Colonic mucosa (tissue), 4 donors: ENCODE measurements at places on chromosomes 1 and 21. TPM values are rescaled to one million over a fixed set of nuclear protein-coding genes. Genes with fewer than 3 reads are reported as not detected.

The CLCA4 gene
- 426 TPM for total RNA-seq

The LORICRIN gene
- not detected for total RNA-seq

DNA sequence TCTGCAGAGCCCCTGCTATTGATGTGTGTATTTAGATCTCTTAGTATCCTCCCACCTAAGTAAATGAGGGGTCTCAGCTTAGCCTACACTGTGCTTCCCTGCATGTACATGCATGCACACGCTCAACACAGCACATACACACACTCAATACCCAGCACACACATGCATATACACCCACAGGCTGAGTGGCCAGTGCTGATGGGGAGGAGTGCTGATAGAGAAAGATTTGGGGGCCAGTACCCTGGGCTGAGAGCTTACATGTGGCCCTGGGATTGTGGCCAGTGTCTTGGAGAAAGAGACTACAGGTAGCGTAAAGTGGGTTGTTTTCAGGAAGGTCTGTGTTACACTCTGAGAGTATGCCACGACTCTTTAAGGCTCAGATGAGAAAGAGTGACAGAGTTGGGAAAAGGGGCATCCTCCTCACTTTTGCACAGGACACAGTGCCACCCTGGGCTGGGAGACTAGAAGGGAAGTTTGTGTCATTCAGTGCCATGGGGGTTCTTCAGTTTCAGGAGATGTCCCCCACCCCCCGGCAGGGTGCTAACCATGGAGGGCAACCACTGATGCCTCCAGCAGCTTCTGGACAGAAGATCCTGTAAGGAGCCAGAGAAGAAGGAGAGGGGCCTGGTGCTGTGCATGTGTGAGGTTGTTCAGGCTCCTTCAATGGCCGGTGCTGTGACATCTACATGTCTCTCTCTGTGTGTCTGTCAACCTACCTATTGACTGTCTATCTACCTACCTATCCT lies 166.8 kb downstream of the RHOU start:
- no peak for DNase-seq

DNA sequence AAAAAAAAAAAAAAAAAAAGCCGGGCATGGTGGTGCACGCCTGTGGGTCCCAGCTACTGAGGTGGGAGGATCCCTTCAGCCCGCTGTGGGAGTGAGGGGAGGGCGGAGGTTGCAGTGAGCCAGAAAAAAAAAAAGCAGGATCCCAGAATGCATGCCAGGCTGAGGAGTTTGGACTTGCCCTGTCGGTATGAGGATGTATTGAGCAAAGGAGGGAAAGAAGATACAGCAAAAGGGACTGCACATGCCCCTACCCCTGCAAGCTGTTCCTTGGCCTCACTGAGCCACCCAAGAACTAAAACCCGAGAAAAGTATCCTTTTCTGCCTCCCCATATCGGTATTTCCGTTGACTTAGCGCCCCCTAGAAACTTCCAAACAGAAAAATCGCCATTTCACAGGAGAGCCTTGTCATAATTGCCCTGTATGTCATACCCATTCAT lies 1.3 kb upstream of the GPATCH4 start:
- peak; percentile 31 for DNase-seq

DNA sequence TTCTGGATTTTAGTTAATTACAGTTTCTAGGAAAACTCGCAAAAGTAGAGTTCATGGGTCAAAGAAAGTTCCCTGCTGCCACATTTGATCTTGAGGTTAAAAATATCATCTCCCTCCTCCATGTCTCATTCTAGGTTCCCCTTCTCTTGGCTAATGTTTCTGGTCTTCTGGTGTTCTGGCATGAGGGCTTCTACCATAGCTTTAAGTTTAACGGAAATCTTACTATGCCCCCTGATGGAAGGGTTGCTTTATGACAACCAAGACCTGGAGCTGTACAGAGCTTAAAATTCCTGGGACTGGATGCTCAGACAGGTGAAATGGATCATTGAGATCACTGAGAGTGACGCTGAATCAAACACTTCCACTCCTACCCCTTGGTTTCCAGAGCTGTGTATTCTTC lies 1881.7 kb downstream of the MRPL39 start:
- DNase-seq, result no peak

DNA sequence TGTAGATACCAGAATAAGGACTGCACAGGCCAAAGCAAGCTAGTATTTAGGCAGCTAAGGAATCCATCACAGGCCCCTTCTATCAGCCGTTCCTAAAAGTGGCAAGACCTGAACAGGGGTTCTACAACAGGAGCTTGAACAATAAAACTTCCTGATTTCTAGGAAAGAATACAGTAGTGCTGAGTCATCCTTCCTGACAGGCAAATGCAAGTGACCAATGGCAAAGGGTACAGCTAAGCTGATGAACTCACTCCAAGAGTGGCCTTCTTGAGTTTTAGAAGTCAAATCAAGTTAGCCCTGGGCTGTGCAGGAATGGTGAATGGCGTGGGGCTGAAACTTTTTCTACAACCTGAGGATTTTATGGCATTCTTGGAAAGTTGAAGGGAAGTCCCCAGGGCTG lies 112.9 kb downstream of the GREM2 start:
- no peak for DNase-seq

GRCh38 chr1:89262643-89263042 lies 10.0 kb downstream of the GBP5 start:
- DNase-seq, result no peak
